ENCODE measurements at places on chromosomes 7 and 10. TPM values are rescaled to one million over a fixed set of nuclear protein-coding genes. Genes with fewer than 3 reads are reported as not detected.

The GRID2IP gene
- not detected for total RNA-seq

The ADRB1 gene
- not detected for total RNA-seq

The MYPN gene
- total RNA-seq, result not detected

The HOXA1 gene
- total RNA-seq, result 0.09 TPM

The GNGT1 gene
- not detected for total RNA-seq

The SPRN gene
- total RNA-seq, result not detected

The NODAL gene
- total RNA-seq, result not detected

The MTURN gene
- total RNA-seq, result 3.8 TPM

The DNAJB6 gene
- 128 TPM for total RNA-seq

The CTNNA3 gene
- not detected for total RNA-seq

The FGL2 gene
- 1.7 TPM for total RNA-seq

The SPDYE5 gene
- total RNA-seq, result not detected

The PNLIPRP3 gene
- total RNA-seq, result not detected

The TRIM74 gene
- total RNA-seq, result 2.1 TPM

The NFKB2 gene
- 300 TPM for total RNA-seq

The MMD2 gene
- total RNA-seq, result not detected

The TRPV5 gene
- not detected for total RNA-seq

The NACAD gene
- 0.31 TPM for total RNA-seq

The LAMB1 gene
- not detected for total RNA-seq

The CALHM1 gene
- not detected for total RNA-seq

The PPP1R3A gene
- total RNA-seq, result not detected

The CLRN3 gene
- not detected for total RNA-seq

The MYOF gene
- total RNA-seq, result 23.8 TPM

The NKX1-2 gene
- not detected for total RNA-seq

The EXOC6 gene
- total RNA-seq, result 14.2 TPM

The FAS gene
- 29.9 TPM for total RNA-seq

The PKD1L1 gene
- 0.05 TPM for total RNA-seq

The ARPC1B gene
- total RNA-seq, result 248 TPM

The RAB19 gene
- 23.0 TPM for total RNA-seq

The CPN1 gene
- total RNA-seq, result not detected

The NPTX2 gene
- total RNA-seq, result not detected

The GPER1 gene
- not detected for total RNA-seq

The GCK gene
- 1.7 TPM for total RNA-seq

The ABCB4 gene
- total RNA-seq, result not detected

The FANK1 gene
- total RNA-seq, result 0.38 TPM

The CALML3 gene
- total RNA-seq, result not detected

The TMEM130 gene
- total RNA-seq, result not detected

The ZNF438 gene
- total RNA-seq, result 3.2 TPM

The FRMD4A gene
- 0.98 TPM for total RNA-seq

The KCND2 gene
- not detected for total RNA-seq

The CFAP58 gene
- total RNA-seq, result 0.19 TPM

The SEMA3C gene
- not detected for total RNA-seq

The TLL2 gene
- total RNA-seq, result not detected

The STK31 gene
- total RNA-seq, result 0.17 TPM

The NME8 gene
- not detected for total RNA-seq

The POM121C gene
- 93.6 TPM for total RNA-seq

Measured in activated CD4-positive, alpha-beta T cell treated with anti-CD3 and anti-CD28 coated beads, Interleukin-2, amount 10 ng/mL, durations not matched to agents 24 days and 14 days (primary cell).